Muscle of arm (tissue), 14 donors: ENCODE measurements at places on chromosomes 3 and 15. TPM values are rescaled to one million over a fixed set of nuclear protein-coding genes. Genes with fewer than 3 reads are reported as not detected.

Gene NKIRAS1
- 18.4 TPM for polyA plus RNA-seq

Gene LCMT2
- 6.9 TPM for polyA plus RNA-seq

- DNase-seq: no peak
Measured at GRCh38 chr15:70569714-70570231, 193.6 kb downstream of the UACA start.

Gene SLC24A5
- 0.81 TPM for polyA plus RNA-seq

Gene CELSR3
- 0.54 TPM for polyA plus RNA-seq

DNA sequence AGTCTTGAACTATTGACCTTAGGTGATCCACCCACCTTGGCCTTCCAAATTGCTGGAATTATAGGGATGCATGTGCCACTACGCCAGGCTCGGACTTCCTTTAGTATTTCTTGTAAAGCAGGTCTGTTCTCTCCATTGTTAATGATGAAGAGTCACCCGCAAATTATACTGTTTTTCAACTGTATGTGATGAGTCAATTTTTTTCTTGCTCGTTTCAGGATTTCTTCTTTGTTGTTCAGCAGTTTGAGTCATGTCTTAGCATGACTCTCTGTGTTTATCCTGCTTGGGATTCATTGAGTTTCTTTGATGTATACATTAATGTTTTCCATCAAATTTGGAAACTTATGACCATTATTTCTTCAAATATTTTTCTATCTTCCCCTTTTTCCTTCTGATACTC, 28.9 kb downstream of the GRAMD1C start:
- DNase-seq: no peak

DNA sequence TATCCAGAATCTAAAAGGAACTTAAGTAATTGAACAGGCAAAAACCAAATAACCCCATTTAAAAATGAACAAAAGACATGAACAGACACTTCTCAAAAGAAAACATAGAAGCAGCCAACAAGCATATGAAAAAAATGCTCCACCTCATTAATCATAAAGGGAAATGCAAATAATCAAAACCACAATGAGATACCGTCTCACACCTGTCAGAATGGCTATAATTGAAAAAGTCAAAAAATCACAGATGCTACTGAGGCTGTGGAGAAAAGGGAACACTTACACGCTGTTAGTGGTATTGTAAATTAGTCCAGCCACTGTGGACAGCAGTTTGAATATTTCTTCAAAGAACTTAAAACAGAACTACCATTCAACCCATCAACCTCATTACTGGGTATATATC, 220.7 kb downstream of the MEX3B start:
- no peak for DNase-seq

- DNase-seq: no peak
Measured at GRCh38 chr15:57345584-57345983, 30.7 kb upstream of the CGNL1 start.

GRCh38 chr3:114838025-114838424, 309.1 kb downstream of the ZBTB20 start:
- no peak for DNase-seq

DNA sequence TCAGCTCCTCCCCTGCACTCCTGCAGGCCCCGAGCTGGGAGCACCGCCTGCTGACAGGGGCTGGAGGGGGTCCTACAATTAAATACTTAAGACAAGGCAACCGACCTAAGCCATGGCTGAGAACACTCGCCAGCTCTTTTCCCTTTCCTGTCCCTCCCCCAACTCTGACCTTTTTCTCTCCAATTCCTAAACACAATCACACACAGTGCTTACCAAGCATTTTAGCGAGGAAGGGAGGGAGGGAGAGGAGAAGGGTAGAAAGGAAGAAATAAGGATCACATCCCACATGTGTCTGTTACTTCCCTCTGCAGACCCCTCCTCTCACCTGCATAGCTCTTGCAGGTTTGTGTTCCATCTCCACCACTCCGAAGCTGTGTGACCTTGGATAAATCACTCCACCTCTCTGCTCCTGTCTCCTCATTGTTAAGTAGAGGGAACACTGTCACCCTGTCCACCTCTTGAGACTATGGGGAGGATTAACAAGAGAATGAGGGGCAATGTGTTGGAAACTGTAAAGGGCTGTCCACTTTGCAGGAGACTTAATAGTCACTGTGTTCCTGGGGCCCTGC, 63.6 kb downstream of the CYP11A1 start:
- DNase-seq: no peak

GRCh38 chr3:140822401-140823047, 119.1 kb upstream of the SLC25A36 start:
- DNase-seq: no peak

Gene TMCO5A
- polyA plus RNA-seq: not detected

Gene CACNA1D
- polyA plus RNA-seq: 1.7 TPM

GRCh38 chr15:101799665-101800064, 3.6 kb upstream of the OR4F6 start:
- DNase-seq: no peak

Gene CLRN1
- polyA plus RNA-seq: 0.25 TPM

Gene SNX33
- 21.6 TPM for polyA plus RNA-seq

DNA sequence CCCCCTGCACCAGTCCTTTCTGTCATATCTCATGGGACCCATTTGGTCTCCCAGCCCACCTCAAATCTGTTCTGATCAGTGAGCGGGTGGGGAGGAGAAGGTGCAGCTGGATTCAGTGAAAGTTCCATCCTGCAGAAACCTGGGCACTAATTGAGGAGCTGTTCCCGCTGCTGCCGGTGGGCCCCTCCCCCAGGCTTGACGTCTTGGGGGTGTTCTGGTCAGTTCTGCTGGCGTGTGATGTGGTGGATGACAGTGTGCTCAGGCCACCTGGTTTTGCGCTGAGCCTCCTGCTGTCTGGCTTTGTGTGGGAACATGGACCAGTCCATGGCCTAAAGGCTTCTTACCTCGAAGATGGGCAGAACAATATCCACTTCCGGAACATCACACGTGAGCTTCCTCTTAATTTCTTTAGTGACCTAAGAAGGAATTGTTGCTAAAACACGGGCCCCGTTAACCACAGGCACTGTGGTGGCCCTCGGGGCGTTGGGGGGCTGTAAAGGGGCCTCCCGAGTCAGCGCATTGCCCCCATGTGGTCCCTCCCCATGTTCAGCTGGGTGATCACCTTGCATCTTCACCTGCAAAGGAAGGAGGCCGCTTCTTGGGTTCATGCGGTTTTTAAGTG, 59.7 kb downstream of the RGMA start:
- DNase-seq: no peak

DNA sequence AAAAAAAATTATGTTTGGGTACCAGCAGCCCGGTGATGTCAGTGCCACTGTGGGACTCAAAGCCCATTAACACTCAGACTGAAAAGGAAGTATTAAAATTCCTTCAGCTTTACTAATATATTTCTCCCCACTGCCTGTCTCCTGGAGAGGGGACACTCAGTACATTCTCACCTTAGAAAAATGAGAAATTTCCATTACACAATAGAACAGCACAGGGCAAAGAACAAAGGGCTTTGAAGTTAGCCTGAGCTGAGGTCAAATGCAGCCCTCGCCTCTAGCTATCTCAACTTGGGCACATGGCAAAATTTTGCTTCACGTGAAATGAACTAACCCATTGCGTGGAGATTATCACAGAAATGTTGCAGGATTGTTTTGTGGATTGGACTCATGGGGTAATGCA, 80.8 kb downstream of the RARB start:
- no peak for DNase-seq

- DNase-seq: no peak
Measured at GRCh38 chr3:7293286-7293685, 432.4 kb downstream of the GRM7 start.

DNA sequence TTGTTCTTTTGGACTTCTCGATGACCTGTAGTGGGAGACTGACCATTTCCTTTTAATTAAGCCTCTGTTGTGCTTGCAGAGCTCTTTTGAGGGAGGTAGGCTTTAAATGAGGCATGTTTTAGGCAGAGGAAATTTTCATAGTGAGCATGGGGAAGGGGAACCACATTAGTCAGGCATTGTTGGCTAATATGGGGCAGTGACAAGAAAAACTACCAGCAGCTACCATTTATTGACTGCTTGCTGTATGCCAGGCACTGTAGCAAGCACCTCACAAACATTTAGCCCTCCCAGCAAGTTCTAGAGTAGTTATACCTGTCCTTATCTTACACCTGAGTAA, 10.9 kb downstream of the ATG7 start:
- DNase-seq: no peak

Gene IGSF11
- polyA plus RNA-seq: 5.8 TPM

GRCh38 chr15:91947293-91947679, 93.8 kb downstream of the SLCO3A1 start:
- DNase-seq: no peak

Gene HDDC3
- not detected for polyA plus RNA-seq

DNA sequence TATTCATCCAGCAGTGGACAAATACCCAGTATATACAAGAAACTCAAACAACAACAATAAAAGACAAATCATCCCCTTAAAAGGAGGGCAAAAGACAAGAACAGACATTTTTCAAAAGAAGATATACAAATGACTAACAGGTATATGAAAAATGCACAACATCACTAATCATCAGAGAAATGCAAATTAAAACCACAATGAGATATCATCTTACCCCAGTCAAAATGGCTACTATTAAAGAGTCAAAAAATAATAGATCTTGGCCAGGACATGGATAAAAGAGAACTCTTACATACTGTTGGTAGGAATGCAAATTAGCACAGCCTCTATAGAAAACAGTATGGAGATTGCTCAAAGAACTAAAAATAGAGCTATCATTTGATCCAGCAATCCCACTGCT, 16.9 kb downstream of the DHX36 start:
- no peak for DNase-seq

Gene KCNAB1
- polyA plus RNA-seq: 4.2 TPM

GRCh38 chr3:32873531-32874130, 55.8 kb downstream of the TRIM71 start:
- DNase-seq: no peak

DNA sequence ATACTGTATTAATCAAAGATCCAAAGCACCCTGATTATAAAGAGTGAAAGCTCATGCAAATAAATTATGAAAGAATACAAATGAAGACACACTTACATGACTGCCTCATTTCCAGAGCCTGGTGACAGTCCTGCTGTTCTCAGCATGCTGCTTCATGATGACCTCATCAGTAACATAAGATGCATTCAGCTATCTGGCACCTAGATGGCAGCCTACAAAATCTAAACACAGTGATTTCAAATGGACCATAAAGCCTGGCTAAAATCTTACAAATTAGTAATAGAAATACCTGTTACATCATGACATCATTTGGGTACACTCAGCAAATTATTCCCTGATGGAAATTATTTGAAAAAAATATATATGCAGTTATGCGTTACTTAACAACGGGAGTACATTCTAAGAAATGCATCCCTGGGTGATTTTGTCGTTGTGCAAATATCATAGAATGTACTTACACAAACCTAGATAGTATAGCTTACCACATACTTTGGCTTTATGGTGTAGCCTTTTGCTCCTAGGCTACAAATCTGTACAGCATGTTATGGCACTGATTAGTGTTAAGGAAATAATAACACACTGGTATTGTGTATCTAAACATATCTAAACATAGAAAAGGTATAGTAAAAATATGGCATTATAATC, 207.2 kb downstream of the EPHA3 start:
- DNase-seq: no peak

DNA sequence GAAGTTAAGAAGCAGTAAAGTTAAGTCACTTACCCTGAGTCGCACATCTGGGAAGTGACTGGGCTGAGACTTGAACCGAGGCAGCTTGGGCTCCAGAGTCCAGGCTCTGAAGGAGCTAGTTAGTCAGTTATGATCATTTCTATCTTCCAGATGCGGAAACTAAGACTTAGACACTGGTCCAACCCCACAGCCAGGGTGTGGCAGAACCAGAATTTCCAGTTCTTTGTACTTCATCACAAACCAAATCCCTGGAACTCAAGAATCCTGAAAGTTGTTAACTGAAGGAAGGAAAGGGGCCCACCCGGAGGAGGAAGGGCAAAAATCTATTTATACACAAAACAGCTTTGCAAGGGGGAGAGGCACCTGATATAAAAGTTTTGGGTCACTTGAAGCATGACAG, 389.9 kb downstream of the SHQ1 start:
- DNase-seq: no peak

DNA sequence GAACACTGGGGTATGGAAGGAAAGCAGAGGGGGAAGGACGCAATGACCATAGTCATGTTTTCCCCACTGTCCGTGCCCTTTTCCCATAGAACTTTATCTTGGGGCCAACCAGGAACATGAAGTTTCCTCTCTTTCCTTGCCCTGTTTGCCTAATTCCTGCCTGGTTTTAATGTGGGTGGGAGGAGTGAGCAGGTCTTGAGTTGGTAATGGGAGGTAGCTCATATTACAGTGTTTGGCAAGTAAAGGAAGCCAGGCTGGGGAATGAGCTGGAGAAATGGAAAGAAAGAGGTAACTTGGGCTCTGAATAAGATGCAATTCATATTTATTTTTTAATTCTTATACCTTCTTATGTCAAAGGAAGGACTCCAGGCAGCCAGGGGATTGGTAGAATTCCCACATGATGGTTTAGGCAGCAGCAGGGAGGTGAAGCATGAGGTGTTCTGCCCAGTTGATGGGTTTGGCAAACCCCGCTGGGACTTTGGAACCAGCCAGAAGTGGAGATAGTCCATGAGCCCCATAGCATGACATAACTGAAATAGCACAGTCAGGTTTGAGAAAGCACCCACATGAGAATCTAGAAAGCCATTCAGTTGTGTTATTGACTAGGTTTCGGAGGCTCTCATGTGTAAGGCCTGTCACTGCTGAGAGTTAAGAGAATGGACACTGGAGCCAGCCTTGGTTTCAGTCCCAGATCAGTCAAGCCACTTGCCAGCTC, 60.0 kb downstream of the CCK start:
- DNase-seq: no peak

Gene IL5RA
- polyA plus RNA-seq: not detected

Gene SLC12A1
- polyA plus RNA-seq: not detected

- no peak for DNase-seq
Measured at GRCh38 chr15:68830141-68830785, 9.6 kb upstream of the ANP32A start.
